ENCODE measurements at places on chromosomes 5 and 9. TPM values are rescaled to one million over a fixed set of nuclear protein-coding genes. Genes with fewer than 3 reads are reported as not detected.
A peak's percentile ranks its signal among the peaks of the same experiment; 100 is the strongest.

Gene F12
- total RNA-seq, result not detected

Gene PCDHGA1
- total RNA-seq, result not detected

Gene FAM193B
- 143 TPM for total RNA-seq

- H3K4me3 ChIP-seq, result no peak overlapping the region
- peaks cover 49% of the 10 kb centered on the region for H3K4me1 ChIP-seq
- H3K27me3 ChIP-seq, result no peaks in the 10 kb centered on the region
These were observed 51.9 kb downstream of the NEURL1B start for GRCh38 chr5:172692981-172693380.

DNA sequence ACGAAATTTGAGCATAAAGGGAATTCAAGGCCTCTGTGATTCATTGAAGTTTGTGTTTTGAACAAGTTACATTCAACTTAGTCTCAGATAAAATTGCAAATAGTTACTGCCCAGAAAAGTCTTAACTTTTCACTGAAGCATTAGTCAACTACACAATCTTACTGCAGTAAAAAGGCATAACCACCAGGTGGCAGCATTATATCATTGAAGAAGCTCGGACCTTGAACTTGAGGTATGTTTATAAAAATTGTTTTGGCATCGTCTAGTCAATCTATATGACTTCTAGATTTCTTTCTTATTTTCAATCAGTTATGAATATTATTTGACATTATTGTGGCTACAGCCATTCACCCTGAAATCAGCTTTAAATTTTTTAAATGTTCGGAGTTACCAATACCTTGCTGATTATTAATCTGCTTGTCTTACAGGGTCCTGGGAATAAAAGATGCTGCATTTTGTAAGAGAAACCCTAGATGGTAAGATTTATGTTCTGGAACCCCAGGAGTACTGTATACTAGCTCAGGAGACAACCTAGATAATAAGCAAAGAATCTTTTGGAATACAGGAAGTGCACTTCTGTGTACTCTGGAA is 83.9 kb upstream of the GRAMD2B start:
- no peak overlapping the region for H3K27ac ChIP-seq
- H3K27me3 ChIP-seq, result no peaks in the 10 kb centered on the region
- H3K36me3 ChIP-seq, result no peaks in the 10 kb centered on the region
- no peak for DNase-seq
- H3K4me3 ChIP-seq, result no peak overlapping the region
- H3K4me1 ChIP-seq, result no peaks in the 10 kb centered on the region

- no peak for DNase-seq
- no peak overlapping the region for H3K4me3 ChIP-seq
- no peaks in the 10 kb centered on the region for H3K4me1 ChIP-seq
- H3K27me3 ChIP-seq, result no peaks in the 10 kb centered on the region
These were observed 18.7 kb upstream of the LECT2 start for GRCh38 chr5:135973323-135974020.

DNA sequence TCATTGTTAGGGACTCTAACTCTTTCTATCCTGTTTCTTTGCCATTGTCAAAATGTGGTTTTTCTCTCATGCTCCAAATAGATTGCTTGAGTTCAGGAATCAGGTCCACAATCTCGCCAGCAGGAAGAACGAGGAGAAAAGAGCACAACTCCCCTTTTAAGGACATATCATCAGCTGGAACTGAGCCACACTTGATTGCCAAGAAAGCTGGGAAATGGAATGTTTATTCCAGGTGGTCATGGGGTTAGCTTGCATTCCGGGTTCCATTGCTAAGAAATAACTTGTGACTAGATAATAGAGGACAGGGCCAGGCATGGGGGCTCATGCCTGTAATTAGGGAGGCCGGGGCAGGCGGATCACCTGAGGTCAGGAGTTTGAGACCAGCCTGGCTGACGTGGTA is 32.4 kb upstream of the C9orf57 start:
- no peak overlapping the region for H3K27ac ChIP-seq
- no peak for DNase-seq
- H3K36me3 ChIP-seq, result no peaks in the 10 kb centered on the region
- no peaks in the 10 kb centered on the region for H3K4me1 ChIP-seq
- H3K4me3 ChIP-seq, result no peak overlapping the region

- no peaks in the 10 kb centered on the region for H3K4me1 ChIP-seq
- no peak for DNase-seq
- no peak overlapping the region for H3K27ac ChIP-seq
- no peaks in the 10 kb centered on the region for H3K36me3 ChIP-seq
- no peaks in the 10 kb centered on the region for H3K27me3 ChIP-seq
- no peak overlapping the region for H3K4me3 ChIP-seq
These were observed 18.8 kb upstream of the RGS3 start for GRCh38 chr9:113444736-113445135.

GRCh38 chr9:125409637-125410521 is 148.3 kb downstream of the GAPVD1 start:
- H3K27ac ChIP-seq, result no peak overlapping the region
- H3K4me3 ChIP-seq, result peak overlapping the region; percentile 8
- no peaks in the 10 kb centered on the region for H3K36me3 ChIP-seq
- peaks cover 11% of the 10 kb centered on the region for H3K4me1 ChIP-seq
- H3K27me3 ChIP-seq, result no peaks in the 10 kb centered on the region

DNA sequence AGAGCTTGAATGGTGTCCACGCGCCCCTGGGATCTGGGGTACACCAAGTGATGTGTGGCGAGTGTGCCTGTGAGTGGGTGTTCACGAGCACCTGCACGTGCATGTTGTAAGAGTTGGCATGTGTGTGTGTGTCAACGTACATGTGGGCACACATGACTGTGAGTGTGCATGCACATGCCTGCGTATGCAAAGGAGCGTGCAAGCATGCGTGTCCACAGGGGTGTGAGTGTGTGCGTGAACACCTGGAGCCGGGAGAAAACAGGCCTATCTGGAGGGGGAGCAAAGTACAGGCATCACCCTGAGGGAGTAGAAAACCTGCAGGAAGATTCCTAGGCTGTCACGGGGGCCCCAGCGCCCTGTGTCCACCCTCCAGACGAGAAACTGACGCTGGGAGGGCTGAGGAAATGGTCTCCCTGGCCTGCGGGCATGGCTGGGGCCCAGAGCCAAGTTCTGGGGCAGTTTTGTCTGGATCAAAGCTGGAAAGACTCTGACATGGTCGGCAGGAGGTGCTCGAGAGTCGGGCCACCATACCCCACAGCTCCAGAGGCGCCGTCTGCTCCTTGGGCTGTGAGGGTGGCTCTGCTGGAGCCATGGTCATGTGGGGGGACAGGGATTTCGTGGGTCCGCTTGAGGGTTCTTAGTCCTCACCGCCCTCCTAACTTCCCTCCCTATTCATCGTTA is 31.8 kb downstream of the PTGES start:
- H3K4me1 ChIP-seq, result no peaks in the 10 kb centered on the region
- H3K36me3 ChIP-seq, result no peaks in the 10 kb centered on the region
- no peak overlapping the region for H3K27ac ChIP-seq
- no peak overlapping the region for H3K4me3 ChIP-seq

GRCh38 chr9:130298662-130299279 is 33.2 kb downstream of the HMCN2 start:
- H3K36me3 ChIP-seq, result no peaks in the 10 kb centered on the region
- no peak overlapping the region for H3K27ac ChIP-seq
- DNase-seq, result no peak
- H3K4me1 ChIP-seq, result peaks cover 8% of the 10 kb centered on the region
- H3K4me3 ChIP-seq, result no peak overlapping the region

GRCh38 chr9:121266906-121267650 is 884 bp upstream of the GSN start:
- H3K27ac ChIP-seq, result peak overlapping the region; percentile 93
- H3K4me1 ChIP-seq, result peaks cover 33% of the 10 kb centered on the region
- no peaks in the 10 kb centered on the region for H3K36me3 ChIP-seq
- no peaks in the 10 kb centered on the region for H3K27me3 ChIP-seq

DNA sequence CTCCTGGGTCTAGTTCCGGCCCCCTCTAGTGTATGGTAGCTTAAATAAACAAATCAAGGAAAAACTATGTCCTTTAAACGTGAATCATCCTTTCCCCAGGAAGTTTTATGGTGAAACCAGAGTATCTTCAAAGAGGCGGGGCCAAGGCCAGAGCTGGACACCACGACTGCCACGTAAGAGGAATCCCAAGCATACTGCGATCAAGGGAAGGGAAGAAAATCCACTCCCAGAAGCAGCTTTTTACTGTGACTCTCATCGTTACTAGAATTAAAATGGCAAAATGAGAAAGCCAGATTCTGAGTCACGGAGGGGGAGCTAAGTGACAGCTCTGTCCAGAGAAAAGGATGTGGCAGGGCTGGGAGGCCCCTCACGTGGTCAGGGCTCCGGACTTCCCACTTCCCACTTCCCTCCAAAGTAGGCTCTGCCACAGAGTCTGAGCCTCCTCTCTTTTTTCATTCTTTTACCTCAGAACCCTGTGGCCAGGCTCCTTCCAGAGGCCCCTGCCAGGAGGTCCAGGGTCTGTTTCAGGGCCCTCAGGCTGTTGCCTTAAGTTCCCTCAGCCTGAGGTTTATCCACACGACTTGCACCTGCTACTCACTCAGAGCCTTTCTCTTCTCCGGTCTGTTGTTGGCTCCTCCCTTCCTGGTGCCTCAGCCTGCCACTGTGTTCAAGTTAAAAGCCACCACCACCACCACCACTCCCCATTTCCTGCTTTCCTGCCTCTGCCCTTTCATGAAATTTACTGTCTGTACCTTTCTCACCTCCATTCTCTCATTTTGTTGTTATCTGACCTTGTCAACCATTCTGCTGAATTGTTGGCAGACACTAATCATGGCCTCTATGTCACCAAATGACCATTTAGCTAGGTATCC is 1.4 kb upstream of the GLRX start:
- no peaks in the 10 kb centered on the region for H3K36me3 ChIP-seq
- H3K27ac ChIP-seq, result peak overlapping the region; percentile 81
- H3K4me3 ChIP-seq, result peak overlapping the region; percentile 87
- DNase-seq, result peak; percentile 60
- H3K27me3 ChIP-seq, result no peaks in the 10 kb centered on the region

DNA sequence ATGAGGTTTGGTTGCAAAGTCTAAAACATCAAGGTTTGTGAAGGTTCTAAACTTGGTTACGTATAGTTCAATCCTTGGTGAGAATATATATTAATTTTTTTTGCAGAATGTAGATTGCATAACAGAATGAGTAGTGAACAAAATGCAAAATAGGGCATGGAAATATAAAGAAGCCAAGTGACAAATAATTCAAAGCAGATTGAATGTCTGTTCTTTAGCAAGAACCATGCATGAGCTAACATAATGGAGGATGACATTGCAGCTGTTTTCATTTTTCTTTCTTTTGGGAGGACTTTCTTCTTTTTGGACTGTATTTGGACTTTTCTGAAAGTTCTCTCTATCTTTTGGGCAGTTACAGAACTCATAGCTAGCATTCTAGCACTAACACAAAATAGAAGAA is 194.8 kb upstream of the MRPS30 start:
- no peak overlapping the region for H3K4me3 ChIP-seq
- DNase-seq, result no peak
- no peaks in the 10 kb centered on the region for H3K36me3 ChIP-seq
- H3K27ac ChIP-seq, result no peak overlapping the region
- no peaks in the 10 kb centered on the region for H3K27me3 ChIP-seq
- H3K4me1 ChIP-seq, result no peaks in the 10 kb centered on the region

- H3K36me3 ChIP-seq, result no peaks in the 10 kb centered on the region
- peak overlapping the region; percentile 99 for H3K27ac ChIP-seq
- no peak for DNase-seq
- no peaks in the 10 kb centered on the region for H3K27me3 ChIP-seq
- peaks cover 51% of the 10 kb centered on the region for H3K4me1 ChIP-seq
These were observed 379 bp upstream of the TICAM2 start for GRCh38 chr5:115602591-115603125.

DNA sequence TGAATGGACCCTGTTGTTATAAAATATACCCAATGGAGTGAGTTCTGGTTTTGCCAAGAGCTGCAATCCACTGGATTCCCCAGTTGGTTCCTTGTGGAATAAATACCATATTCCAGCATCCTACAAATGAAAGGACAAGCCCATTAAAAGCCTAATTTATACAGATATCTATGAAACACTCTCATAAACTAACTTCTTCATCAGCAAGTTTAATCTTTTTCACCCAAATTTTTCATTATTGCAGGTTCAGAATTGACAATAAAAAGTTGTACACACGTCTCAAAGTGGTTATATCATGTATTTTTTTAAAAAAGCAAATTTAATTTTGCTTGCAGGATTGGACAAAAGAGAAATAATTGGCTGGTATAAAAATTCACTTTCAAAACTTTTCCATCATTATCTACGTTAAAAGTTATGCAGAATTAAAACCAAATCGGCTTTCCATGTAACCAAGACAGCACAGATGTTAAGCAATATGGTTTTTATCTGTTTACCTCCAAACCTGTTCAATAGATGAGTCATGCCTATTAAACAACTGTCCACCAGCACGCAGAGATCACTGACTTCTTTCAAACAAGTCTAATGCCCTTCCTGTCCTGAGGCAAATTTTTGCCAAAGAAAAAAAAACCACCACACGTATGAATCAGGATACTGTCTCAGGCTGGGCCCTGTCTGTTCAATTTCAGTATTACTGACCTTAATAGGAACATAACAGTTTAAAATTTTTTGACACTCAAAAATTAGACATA is 42.5 kb downstream of the CEMIP2 start:
- H3K4me3 ChIP-seq, result no peak overlapping the region
- no peak for DNase-seq
- H3K27me3 ChIP-seq, result no peaks in the 10 kb centered on the region
- peaks cover 14% of the 10 kb centered on the region for H3K4me1 ChIP-seq
- H3K27ac ChIP-seq, result no peak overlapping the region
- peaks cover 90% of the 10 kb centered on the region for H3K36me3 ChIP-seq
